Left lung (tissue), 14 donors: ENCODE measurements at places on chromosomes 5 and 9.

DNA sequence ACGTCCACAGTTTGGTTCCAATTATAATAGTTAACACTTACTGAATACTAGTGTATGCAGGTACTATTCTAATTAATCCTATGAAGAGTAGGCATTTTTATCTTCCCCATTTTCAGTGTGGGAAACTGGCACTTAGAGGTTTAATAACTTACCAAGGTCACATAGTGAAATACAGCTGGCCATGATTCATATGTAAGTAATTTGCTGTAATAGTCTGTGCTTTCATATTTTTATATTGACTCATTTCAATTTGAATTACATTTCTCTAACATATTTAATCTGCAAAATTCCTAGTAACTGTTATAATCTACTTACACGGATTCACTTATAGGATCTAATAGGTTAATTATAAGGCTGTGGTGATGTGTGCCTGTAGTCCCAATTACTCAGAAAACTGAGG is 19.4 kb downstream of the CCNH start:
- H3K36me3 ChIP-seq = no peaks in the 10 kb centered on the region
- H3K27me3 ChIP-seq = no peaks in the 10 kb centered on the region
- H3K4me3 ChIP-seq = no peak overlapping the region
- no peak for DNase-seq

DNA sequence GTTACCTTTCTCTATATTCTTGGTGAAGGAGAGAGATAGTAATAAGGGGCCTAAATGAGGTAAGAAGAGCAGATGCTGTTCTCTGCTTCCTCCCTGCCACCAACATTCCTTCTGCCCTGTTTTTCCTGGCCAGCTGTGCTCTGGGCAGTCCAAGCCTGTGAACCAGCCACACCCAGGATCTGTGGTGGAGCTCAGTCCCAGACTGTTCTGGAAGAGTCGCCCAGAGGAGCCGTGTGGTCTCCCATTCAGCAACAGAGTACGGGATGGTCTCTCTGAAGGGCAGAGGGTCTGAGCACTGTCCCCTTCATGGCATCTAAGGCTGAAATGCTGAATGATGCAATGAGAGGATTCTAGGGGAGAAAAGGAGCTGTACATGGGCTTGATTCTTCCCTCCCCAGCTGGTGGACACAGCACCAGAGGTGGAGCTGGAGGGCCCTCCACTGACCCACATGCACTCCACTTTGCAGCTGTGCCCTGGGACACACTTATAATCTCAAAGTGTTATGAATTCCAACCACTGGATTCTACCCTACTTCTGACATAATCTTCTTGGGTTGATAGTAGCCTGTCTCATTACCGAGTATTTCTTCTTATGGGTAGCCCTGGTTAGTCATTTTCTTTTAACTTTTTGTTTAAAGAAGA is 70.8 kb upstream of the RPS23 start:
- H3K4me3 ChIP-seq = no peak overlapping the region
- H3K27me3 ChIP-seq = no peaks in the 10 kb centered on the region
- no peak overlapping the region for H3K27ac ChIP-seq
- no peak for DNase-seq

DNA sequence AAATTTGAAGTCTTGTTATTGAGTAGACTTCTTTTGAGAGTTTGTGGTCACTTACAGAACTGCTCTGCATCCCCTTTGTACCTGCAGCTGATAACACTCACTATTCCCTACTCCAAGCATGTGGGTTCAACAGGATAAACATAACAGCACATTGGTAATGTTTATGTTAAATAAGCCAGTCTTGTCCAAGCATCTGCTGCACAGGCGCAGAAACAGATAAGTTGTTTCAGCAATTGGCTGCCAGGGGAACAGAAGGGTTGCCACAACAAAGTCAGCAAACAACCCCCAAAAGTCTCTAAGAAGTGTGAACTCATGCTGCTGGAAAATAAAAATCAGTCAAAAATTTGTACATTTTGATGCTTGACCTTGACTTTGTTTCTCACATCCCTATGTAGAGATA is 174.6 kb downstream of the GDNF start:
- no peak overlapping the region for H3K4me3 ChIP-seq
- H3K4me1 ChIP-seq = no peaks in the 10 kb centered on the region
- no peak overlapping the region for H3K27ac ChIP-seq
- no peaks in the 10 kb centered on the region for H3K36me3 ChIP-seq
- no peaks in the 10 kb centered on the region for H3K27me3 ChIP-seq

- no peak overlapping the region for H3K27ac ChIP-seq
- DNase-seq = no peak
- no peak overlapping the region for H3K4me3 ChIP-seq
- peaks cover 18% of the 10 kb centered on the region for H3K4me1 ChIP-seq
- H3K27me3 ChIP-seq = no peaks in the 10 kb centered on the region
Measured at GRCh38 chr9:123739387-123739786, 190.5 kb downstream of the DENND1A start.

DNA sequence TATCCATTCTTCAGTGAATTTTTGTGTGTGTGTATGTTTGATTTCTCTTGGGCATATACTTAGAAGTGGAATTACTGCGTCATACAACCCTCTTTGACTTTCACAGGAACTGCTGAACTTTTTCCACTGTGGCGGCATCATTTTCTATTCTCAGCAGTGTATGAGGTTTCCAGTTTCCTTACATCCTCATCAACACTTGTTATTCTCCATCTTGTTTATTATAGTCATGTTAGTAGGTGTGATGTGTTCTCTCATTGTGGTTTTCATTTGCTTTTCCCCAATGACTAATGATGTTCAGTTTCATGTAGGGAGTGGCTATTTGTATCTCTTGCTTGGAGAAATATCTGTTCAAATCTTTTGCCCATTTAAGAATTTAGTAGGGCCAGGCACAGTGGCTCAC is 2.6 kb downstream of the ZNF79 start:
- no peaks in the 10 kb centered on the region for H3K27me3 ChIP-seq
- H3K36me3 ChIP-seq = peaks cover 34% of the 10 kb centered on the region
- no peak for DNase-seq
- H3K27ac ChIP-seq = no peak overlapping the region
- H3K4me1 ChIP-seq = peaks cover 43% of the 10 kb centered on the region

- no peak for DNase-seq
- H3K4me3 ChIP-seq = no peak overlapping the region
- no peaks in the 10 kb centered on the region for H3K36me3 ChIP-seq
- no peaks in the 10 kb centered on the region for H3K4me1 ChIP-seq
- H3K27me3 ChIP-seq = no peaks in the 10 kb centered on the region
- H3K27ac ChIP-seq = no peak overlapping the region
Measured at GRCh38 chr5:61701877-61702602, 370.0 kb downstream of the ZSWIM6 start.

DNA sequence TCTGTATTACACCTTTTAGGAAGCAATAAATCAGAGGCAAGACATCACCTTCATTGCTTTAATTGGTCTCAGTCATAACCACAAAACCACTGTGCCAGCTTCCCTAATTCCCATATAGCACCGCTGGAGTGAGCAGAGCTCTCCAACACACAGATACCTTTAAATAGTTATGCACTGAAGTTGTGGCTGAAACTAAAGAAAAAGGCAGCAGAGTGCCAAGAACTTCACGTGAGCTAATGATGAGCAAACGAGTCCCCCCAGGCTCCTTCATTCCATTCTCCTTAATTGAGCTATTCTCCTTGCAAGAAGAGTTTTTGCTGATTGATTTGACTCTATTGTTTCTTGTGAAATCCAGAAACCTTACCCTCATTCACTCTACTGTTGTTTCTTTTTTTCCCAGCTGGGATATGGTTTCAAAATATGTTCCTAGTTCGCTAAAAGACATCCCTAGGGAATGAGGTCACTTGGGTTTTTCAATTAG is 501.5 kb downstream of the SPATA31D1 start:
- H3K36me3 ChIP-seq = no peaks in the 10 kb centered on the region
- no peaks in the 10 kb centered on the region for H3K4me1 ChIP-seq
- H3K27me3 ChIP-seq = no peaks in the 10 kb centered on the region
- H3K4me3 ChIP-seq = no peak overlapping the region

GRCh38 chr9:72280913-72281500 is 84.0 kb downstream of the ZFAND5 start:
- no peak overlapping the region for H3K4me3 ChIP-seq
- no peak overlapping the region for H3K27ac ChIP-seq
- no peaks in the 10 kb centered on the region for H3K36me3 ChIP-seq
- peak; percentile 63 for DNase-seq
- H3K27me3 ChIP-seq = no peaks in the 10 kb centered on the region

DNA sequence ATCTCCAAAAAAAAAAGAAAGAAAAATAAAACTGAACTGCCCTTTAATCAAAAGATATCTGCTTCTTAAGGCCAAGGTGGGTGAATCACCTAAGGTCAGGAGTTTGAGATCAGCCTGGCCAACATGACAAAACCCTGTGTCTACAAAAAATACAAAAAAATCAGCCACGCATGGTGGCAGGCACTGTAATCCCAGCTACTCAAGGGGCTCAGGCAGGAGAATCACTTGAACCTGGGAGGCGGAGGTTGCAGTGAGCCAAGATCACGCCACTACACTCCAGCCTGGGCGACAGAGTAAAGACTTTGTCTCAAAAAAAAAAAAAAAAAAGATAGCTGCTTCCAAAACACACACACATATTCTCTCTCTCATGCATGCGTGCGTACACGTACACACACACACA is 17.8 kb downstream of the SCAI start:
- H3K27me3 ChIP-seq = no peaks in the 10 kb centered on the region
- DNase-seq = no peak
- no peak overlapping the region for H3K4me3 ChIP-seq
- no peaks in the 10 kb centered on the region for H3K36me3 ChIP-seq
- peak overlapping the region; percentile 36 for H3K27ac ChIP-seq

DNA sequence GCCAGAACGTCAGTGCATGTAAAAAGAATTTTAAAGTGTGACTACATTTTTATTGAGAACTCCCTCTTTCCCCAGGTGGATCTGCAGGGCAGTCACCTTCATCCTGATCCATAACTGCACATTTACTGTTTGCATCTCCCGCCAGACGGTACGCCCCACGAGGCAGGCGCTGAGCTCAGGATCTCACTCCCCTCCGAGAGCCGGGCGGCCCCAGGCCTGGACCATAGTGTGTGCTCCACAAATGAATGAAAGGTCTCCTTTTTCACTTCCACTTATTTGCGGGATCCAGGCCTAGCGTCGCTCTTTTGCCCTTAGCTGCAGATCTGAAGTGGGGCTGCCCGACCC is 378 bp downstream of the DROSHA start:
- peaks cover 12% of the 10 kb centered on the region for H3K4me1 ChIP-seq
- H3K27me3 ChIP-seq = no peaks in the 10 kb centered on the region
- H3K36me3 ChIP-seq = peaks cover 49% of the 10 kb centered on the region
- H3K4me3 ChIP-seq = peak overlapping the region; percentile 78
- H3K27ac ChIP-seq = peak overlapping the region; percentile 78
- DNase-seq = no peak

GRCh38 chr5:127111112-127111511 is 37.8 kb upstream of the C5orf63 start:
- H3K27me3 ChIP-seq = no peaks in the 10 kb centered on the region
- no peak overlapping the region for H3K27ac ChIP-seq
- no peak overlapping the region for H3K4me3 ChIP-seq
- no peaks in the 10 kb centered on the region for H3K4me1 ChIP-seq

DNA sequence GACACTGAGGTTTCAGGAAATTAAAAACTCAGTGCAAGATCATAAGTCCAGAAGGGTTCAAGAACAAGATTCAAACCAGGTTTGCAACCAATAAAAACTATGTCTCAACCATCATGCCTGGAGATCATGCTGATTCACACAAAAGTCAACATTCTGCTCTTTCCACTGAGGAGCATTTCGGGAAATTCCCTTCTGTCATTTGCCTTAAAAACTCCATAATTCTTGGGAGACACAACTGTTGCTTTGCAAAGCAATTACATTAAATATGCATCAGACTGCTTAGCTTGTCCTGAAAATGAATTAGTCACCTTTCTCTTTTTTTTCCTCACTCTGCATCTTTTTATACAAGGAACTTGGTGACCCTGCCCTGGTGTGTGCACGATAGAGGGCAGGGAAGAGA is 275.9 kb upstream of the ZNF462 start:
- no peaks in the 10 kb centered on the region for H3K36me3 ChIP-seq
- H3K4me3 ChIP-seq = no peak overlapping the region
- no peak for DNase-seq

DNA sequence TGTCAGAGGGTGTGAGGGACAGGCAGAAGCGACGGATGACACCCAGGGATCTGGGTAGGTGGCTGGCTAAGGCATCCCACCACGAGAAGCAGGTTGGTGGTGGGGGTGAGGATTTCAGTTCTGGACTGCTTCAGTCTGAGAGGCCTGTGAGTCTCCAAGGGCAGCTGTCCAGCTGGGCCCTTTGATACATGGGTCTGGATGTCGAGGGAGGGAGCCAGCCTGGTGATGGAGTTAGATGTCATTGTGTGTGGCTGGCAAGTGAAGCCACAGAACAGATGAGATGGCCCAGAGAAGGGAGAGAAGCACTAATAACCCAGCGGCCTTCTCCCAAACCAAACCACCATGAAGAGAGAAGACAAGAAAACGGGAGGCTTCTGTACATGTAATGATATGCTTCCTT is 11.1 kb downstream of the MED27 start:
- H3K4me1 ChIP-seq = no peaks in the 10 kb centered on the region
- H3K27me3 ChIP-seq = no peaks in the 10 kb centered on the region
- DNase-seq = no peak
- peaks cover 47% of the 10 kb centered on the region for H3K36me3 ChIP-seq
- no peak overlapping the region for H3K4me3 ChIP-seq
